ENCODE measurements at places on chromosomes 1 and 21. TPM values are rescaled to one million over a fixed set of nuclear protein-coding genes. Genes with fewer than 3 reads are reported as not detected.

GRCh38 chr1:109399326-109399957 is 1.7 kb upstream of the SORT1 start:
- H3K36me3 ChIP-seq = peaks cover 7% of the 10 kb centered on the region
- H3K27me3 ChIP-seq = peaks cover 32% of the 10 kb centered on the region
- no peak for DNase-seq
- peaks cover 7% of the 10 kb centered on the region for H3K4me1 ChIP-seq
- H3K27ac ChIP-seq = no peak overlapping the region
- no peak overlapping the region for H3K4me3 ChIP-seq

GRCh38 chr1:159473335-159473734 is 33.8 kb downstream of the OR10J1 start:
- no peaks in the 10 kb centered on the region for H3K4me1 ChIP-seq
- H3K27me3 ChIP-seq = no peaks in the 10 kb centered on the region
- H3K36me3 ChIP-seq = no peaks in the 10 kb centered on the region
- no peak for DNase-seq

GRCh38 chr1:51297401-51298321 is 32.7 kb downstream of the TTC39A start:
- no peaks in the 10 kb centered on the region for H3K27me3 ChIP-seq
- no peaks in the 10 kb centered on the region for H3K36me3 ChIP-seq
- H3K27ac ChIP-seq = no peak overlapping the region
- peak overlapping the region; percentile 13 for H3K4me3 ChIP-seq
- DNase-seq = no peak
- peaks cover 14% of the 10 kb centered on the region for H3K4me1 ChIP-seq

DNA sequence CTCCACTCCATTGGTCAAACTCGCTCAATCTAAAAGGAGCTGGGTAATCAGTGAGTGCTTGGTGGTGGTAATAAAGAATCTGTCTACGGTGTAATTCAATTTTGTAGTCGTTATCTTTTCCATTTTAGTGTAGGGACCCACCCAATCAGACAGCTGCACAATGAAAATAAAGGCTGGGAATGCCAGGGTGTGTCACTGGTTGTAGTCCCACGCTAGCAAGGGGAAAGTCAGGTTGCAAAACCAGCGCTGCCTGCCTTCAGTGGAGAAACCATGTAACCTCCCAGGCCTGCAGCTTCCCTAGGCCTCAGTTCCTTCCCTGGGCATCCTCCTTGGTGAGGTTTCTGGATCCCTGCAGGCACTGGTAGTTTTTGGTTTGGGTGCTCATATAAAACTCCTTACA is 49.4 kb upstream of the PPP2R5A start:
- H3K27me3 ChIP-seq = no peaks in the 10 kb centered on the region
- no peak overlapping the region for H3K4me3 ChIP-seq
- no peak for DNase-seq
- peaks cover 32% of the 10 kb centered on the region for H3K4me1 ChIP-seq

DNA sequence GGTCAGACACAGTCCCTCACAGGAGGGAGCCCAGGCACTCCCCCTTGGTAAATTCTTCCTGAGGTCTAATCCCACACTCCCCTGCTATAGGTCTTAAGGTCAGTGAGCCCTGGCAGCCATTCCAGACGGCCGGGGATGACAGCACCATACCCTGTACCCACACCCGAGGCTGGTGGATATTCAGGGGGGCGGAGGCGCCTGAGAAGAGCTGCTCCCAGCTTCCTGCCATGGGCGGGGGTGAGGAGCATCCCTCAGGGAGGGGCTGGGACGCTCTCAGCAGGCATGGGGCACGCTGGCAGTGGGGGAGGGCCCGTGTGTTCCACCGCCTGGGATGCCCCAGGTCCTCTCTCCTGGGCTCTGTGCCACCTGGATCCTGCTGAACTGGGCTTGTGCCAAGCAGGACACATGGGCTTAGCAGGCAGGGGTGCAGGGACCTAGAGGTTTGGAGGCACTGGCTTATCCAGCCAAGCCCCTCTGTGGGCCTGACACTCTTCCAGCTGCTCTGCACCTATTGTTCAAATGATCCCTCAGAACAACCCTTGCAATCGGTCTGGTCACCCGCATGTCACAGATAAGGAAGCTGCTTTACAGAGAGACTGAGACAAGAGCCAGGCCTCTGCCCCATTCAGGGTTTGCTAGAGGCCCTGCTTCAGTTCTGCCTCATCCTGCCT is 5.7 kb upstream of the ADGRB2 start:
- peaks cover 19% of the 10 kb centered on the region for H3K27me3 ChIP-seq
- peak overlapping the region; percentile 69 for H3K27ac ChIP-seq
- H3K36me3 ChIP-seq = no peaks in the 10 kb centered on the region
- DNase-seq = no peak

DNA sequence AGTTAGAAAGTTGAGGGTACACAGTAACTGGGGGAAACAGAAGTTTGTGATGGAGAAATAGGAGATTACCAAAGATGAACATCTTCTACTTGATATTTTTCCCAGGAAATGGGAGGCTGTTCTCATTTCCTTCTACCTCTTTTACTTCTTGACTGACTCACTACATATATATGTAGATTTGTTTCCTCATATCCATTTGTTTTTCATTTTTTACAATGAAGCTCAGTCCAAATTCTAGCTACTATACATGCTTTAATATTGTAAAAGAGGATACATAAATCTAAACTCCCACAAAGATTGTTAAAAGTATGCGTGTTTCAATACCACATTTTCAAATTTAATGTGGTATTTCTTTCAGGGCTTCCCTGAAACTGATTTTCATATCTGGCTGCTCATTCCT is 366.6 kb upstream of the NCAM2 start:
- no peaks in the 10 kb centered on the region for H3K27me3 ChIP-seq
- H3K27ac ChIP-seq = no peak overlapping the region
- no peaks in the 10 kb centered on the region for H3K36me3 ChIP-seq
- H3K4me1 ChIP-seq = no peaks in the 10 kb centered on the region
- no peak for DNase-seq
- no peak overlapping the region for H3K4me3 ChIP-seq

- no peaks in the 10 kb centered on the region for H3K27me3 ChIP-seq
- H3K36me3 ChIP-seq = no peaks in the 10 kb centered on the region
- no peak overlapping the region for H3K27ac ChIP-seq
- DNase-seq = no peak
- no peak overlapping the region for H3K4me3 ChIP-seq
- peaks cover 13% of the 10 kb centered on the region for H3K4me1 ChIP-seq
These were observed 86.4 kb upstream of the SSX2IP start for GRCh38 chr1:84776639-84777038.

C4BPB gene
- total RNA-seq = 0.39 TPM

ILDR2 gene
- total RNA-seq = 13.0 TPM

LRRC39 gene
- 0.17 TPM for total RNA-seq

VANGL2 gene
- not detected for total RNA-seq

RIPK4 gene
- total RNA-seq = 0.24 TPM

Measured in activated CD4-positive, alpha-beta memory T cell treated with anti-CD3 and anti-CD28 coated beads for 36 hours (primary cell).